ENCODE measurements at places on chromosomes 7 and 10. TPM values are rescaled to one million over a fixed set of nuclear protein-coding genes. Genes with fewer than 3 reads are reported as not detected.

Gene CCL24
- not detected for total RNA-seq

Gene PRSS37
- total RNA-seq = not detected

GRCh38 chr10:93542358-93542791 lies 24.1 kb upstream of the FFAR4 start:
- peak; percentile 48 for DNase-seq

DNA sequence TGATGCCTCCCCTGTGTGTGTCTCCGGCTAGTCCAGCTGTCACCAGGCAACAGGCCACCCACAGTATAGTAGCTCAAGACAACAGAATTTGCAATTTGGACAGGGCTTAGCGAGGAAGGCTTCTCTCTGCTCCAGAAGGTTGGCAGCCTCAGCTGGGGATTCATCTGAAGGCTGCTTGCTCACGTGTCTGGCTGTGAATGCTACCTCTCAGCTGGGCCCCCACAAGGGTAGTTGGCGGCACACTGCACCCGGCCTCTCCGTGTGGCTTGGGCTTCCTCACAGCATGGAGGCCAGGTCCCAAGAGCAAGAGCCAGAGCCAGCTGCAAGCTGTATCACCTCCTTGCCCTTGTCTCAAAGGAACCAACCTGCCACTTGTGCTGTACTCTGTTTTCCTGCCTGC lies 19.2 kb downstream of the ECHDC3 start:
- DNase-seq = no peak

Gene ACSM6
- total RNA-seq = 0.12 TPM

- no peak for DNase-seq
These were observed 13.0 kb upstream of the INSIG1 start for GRCh38 chr7:155284496-155285274.

- no peak for DNase-seq
These were observed 567.8 kb upstream of the NRG3 start for GRCh38 chr10:81306971-81307782.

- DNase-seq = no peak
These were observed 146.0 kb downstream of the PLXNA4 start for GRCh38 chr7:132430041-132430855.

- no peak for DNase-seq
These were observed 184.8 kb downstream of the AUTS2 start for GRCh38 chr7:69782917-69783684.

DNA sequence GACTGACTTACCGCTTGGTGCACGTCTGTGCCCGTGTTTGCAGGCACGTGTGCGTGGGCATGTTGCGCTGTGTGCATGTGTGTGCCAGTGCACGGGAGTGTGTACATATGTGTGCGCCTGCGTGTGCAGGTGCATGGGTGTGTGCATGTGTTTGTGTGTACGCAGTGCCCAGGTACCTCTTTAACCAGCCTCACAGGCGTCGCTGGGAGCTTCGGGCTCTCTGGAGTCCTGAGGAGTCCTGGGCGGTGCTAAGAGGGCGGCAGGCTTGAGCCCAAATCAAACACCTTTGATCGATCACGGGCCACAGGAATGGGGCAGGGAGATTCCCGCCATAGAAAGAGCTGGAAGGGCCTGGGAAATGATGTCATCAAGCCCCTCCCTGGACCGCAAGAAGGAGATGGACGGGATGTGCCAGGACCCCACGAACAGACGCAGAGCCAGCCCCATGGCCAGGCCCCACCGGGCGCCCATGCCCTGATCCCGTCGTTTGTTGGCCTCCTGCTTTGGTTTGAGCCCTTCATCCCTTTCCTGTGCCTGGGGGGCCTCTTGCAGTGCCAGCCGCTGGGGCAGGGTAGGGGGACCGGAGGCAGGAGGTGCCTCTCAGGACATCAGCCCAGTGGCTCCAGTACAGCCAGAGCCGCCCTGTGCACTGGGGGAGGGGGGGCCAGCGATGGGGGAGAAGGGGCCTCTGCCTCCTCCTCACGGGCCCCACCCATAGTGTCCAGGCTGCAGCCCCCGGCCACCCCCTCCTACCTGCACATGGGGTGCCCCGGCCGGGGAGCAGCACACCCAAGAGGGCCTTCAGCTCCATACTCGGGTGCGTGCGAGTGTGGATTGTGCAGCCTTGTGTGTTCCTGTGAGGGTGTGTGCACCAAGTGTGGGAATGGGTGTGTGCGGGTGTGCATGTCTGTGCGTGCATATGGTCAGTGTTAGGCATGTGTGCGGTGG lies 5.8 kb downstream of the KNDC1 start:
- DNase-seq = no peak

DNA sequence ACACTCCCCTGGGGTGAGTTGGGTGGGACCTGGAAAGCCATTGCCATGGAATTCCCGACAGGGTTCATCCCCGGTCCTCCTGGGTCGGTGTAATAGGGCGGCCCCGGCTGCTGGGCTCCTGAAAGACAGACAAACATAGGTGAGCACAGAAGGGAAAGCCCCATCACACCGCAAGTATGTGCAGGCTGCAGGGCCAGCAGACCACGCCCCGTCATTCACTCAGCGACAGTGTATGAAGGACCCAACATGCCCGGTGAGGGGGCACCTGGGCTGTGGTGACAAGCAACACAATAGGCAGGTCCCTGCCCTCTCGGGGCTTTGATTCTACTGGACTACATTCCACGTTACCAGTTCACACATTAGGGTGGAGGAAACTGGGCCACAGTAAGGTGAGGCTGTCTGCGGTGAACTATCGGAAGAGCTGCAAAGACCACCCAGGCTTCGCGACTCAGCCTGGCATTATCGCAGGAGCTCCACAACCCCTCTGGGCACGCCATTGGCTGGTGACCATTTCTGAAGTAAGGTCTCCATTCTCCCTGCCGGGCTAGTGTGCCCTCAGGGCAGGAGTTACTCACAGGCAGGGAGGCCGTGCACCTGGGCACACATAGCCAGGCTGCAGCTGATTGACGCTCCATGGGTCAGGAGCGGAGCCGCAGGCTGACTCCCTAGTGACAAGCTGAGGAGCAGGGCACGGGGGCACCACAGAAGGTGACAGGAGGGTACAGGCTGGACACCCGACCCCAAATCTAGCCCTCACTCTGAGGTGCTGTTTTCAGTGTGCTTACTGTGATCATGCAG lies 99.2 kb downstream of the VOPP1 start:
- no peak for DNase-seq

- DNase-seq = no peak
These were observed 60.9 kb downstream of the COBL start for GRCh38 chr7:51255536-51256208.

- DNase-seq = no peak
These were observed 57.1 kb downstream of the CYCS start for GRCh38 chr7:25067726-25068501.

Gene GPR26
- total RNA-seq = not detected

DNA sequence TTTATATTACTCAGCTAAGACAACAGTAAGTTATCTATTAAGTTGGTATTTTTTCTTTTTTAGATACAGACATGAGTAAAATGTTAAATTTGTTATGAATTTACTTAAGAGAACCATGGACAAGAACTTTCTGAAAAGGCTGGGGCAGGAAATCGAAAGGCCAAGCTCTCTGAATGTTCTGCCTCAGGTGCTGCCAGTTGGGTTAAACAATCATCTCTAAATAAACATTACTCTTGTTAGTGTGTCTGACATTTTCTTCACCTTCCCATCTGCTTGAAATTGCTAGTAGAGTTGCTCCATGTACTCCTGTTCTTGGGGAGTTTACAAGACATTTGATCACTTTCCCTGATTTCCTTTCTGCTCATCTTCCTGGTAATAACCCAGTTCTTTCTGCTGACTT lies 87.5 kb downstream of the ANKRD7 start:
- no peak for DNase-seq

Gene TRIM50
- not detected for total RNA-seq

Gene AKR1C1
- 28.1 TPM for total RNA-seq

- no peak for DNase-seq
These were observed 13.9 kb downstream of the ADK start for GRCh38 chr10:74164716-74165529.

Gene SRRM3
- total RNA-seq = 18.5 TPM

- no peak for DNase-seq
These were observed 108.0 kb upstream of the PPP2R2D start for GRCh38 chr10:131792809-131793208.
